Hypothalamus (tissue), 51 donors: ENCODE measurements at places on chromosomes 1 and 21.

- DNase-seq, result no peak
Measured at GRCh38 chr21:45983981-45984551, 2.5 kb downstream of the COL6A1 start.

DNA sequence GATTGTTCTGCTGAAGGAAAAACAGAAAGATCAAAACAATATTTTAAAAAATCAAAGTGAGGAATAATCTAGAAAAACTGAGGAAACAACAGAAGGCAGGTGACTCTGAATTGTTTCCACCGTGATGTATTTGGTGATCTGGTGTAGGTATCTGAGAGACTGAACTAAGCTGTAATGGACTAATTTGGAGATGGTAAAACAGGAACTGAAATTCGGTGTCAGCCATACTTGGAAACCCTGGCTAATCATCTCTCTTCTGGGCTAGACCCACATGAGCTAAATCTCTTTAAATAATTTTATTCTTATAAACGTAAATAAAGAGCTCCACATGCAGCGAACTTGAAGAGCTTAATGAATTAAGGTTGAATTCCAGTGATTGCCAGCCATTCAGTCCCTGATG lies 1226.1 kb downstream of the NCAM2 start:
- no peak for DNase-seq

GRCh38 chr1:19010995-19011844 lies 54.7 kb upstream of the IFFO2 start:
- no peak for DNase-seq

GRCh38 chr1:151905070-151905442 lies 4.3 kb downstream of the THEM4 start:
- no peak for DNase-seq

DNA sequence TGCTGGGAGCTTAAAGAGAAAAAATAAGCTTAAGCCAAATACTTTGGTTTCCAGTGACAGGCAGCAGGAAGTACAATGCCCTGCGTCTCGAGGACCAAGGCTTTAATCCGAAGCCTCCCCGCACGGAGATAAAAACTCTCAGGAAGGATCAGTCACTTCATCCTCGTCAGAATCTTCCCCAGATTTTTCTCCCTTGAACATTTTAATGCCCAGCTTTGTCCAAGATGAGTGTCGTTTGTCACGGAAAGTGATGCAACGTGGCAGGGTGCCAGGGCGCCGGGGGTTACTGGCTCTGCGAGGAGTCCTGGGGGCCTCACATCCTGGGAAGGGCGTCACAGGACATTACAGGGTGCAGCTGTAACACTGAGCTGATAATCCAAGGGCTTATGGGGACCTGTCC lies 25.2 kb upstream of the PCBP3 start:
- DNase-seq, result no peak

- DNase-seq, result no peak
Measured at GRCh38 chr21:36980280-36981048, 14.0 kb upstream of the HLCS start.

DNA sequence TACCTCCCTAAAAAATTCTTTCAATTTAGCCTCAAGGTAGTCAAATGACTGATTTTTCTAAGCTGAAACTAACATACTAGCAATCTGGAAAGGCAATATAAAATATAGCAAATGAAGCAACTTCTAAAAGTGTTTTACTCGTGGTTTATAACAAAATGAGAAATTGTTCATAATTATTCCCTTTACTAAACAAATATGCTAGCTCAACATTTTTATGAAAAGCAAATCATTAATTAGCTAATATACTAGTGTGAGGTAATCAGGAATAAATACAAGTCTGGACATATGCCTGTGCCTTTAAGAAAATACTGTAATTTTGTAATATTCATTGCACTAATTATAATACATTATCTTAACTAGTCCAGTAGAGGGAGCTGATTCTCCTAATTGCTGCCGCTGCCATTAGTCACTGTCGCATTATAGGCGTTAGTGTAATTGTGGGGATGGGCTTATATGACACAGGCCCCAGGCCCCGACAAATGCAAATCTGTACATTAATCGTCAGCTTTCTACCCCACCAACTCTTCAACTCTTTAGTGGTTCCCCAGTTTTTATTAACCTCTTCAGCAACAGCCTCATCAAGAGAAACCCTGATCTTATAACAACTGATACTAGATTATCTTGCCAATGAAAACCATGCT lies 160.9 kb downstream of the GABPA start:
- no peak for DNase-seq

DNA sequence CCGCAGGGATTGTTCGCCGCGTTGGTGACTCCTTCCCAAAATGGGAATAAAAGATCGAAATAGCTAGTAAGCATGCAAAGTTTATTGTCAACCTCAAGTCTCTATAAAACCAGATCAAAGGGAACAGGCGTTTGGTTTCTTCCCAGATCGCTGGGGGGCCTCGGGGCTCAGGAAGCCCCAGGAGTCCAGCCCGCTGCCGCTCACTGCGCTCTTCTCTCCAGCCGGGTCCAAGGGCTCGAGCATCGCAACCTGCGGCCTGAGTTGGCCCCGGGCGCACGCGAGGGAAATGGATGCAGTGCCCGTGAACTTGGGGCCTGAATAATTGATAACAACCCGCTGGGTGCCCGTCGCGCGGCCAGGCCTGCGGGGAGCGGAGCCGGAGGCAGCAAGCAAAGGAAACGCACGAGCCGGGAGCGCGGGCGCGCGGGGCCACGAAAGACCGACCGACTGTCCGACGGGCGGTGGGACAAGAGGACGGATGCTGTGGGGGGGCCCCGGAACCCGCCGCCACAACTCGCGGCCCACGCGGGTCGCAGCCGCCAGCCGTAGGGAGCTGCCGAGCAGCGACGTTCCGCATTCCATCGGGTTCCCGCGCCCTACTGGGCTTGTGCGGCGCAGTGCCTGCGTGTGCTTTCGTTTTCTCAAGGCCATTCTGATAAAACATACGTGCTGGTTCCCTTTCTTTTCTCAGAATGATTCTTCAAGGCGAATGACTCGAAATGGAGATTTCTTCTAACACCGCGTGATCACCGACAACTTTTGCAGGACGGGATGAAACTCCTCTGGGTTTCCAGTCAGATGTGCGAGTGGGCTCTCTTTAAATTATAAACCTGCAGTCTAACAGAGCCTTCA lies 14.0 kb upstream of the ALX3 start:
- no peak for DNase-seq

DNA sequence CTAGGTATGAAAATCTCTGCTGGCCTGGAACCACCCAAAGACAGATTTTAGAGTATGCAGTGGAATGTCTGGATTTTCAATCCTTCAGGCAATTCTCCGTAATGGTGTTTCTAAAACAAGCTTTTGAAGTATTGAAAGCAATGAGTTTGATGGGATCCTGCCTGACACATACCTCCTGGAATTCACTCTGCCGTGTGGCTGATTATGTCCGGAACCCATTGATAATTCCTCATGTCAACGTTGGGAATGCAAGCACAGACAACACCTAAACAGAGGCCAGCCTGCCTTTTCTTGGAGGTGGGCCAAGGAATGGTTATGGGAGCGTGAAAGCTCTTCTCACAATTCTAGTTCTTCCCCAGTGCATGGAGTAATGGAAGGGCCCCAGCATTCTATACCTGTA lies 168.9 kb upstream of the HMCN1 start:
- no peak for DNase-seq

- no peak for DNase-seq
Measured at GRCh38 chr1:37616330-37616729, 18.4 kb downstream of the RSPO1 start.

GRCh38 chr1:150168960-150169601 lies 19.4 kb downstream of the PLEKHO1 start:
- DNase-seq, result no peak

DNA sequence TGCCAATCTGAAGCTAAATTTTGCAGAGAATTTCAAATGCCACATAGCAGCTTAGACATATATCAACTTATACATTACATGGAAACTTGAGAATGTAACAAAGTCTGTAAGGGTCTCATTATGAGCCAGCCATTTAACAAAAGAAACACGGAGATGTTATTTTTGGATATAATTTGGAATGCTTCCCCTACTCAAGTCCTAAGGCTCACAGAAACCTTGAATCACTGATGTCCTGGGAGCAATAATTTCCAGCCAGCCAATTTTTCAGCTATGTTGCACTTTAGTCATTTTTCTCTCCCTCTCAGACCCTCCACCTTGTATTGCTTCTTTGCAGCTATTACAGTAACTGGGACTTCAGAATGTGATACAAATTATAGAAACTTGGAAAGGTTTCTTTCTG lies 56.9 kb downstream of the EIF2B3 start:
- DNase-seq, result no peak

GRCh38 chr21:40768056-40768455 lies 78.9 kb downstream of the DSCAM start:
- DNase-seq, result no peak

DNA sequence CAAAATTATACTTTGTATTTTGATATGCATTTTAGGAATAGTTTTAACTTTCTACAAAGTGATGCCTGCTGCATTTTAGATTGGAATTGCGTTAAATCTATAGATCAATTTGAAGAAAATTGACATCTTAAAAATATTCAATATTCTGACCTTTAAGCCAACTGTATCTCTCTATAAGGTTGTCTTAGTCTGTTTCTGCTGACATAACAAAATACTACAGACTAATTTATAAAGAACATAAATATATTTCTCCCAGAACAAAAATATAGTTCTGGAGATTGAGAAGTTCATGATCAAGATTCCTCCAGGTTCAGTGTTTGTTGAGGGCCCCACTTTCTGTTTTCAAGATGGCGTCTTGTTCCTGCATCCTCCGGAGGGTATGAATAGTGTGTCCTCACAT lies 73.6 kb upstream of the NEGR1 start:
- DNase-seq, result no peak

- DNase-seq, result no peak
Measured at GRCh38 chr1:96364576-96364975, 357.0 kb upstream of the PTBP2 start.

DNA sequence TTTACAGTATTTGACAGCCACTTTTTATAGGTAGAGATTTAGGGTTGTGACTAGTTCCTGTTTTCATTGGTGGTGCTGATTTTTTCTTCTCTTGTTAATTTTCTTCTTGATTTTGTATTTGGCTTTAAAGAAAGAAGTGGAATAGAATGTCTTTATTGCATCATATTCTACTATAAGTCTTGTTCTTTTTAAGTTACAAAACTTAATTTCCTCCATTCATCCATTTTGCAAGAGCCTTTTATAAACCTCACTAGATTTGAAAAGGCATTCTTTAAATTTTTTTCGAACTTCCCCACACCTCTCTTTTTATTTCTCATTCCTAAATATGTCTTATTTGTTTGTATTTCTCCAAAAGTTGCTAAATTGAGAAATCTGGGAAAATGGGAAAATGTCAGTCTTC lies 1368.6 kb upstream of the ADGRL4 start:
- no peak for DNase-seq
